ENCODE measurements at places on chromosomes 7 and 10.

DNA sequence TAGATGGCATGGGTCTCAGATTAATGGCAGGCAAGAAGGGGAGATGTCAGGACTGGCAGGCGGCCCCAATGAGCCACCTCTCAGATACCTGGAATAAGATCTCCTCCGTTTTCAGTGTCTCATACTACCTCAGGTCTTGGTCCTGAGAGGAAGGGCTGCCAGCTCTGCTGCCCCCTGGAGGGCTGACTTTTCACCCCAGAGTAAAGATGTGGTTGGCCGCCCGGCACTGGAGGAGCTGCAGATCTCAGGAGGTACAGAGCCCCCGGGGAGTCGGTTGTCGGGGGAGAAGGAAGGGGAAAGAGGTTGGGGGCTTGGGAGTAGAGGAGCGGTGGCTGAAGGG is 642 bp upstream of the COL13A1 start:
- no peak for DNase-seq

DNA sequence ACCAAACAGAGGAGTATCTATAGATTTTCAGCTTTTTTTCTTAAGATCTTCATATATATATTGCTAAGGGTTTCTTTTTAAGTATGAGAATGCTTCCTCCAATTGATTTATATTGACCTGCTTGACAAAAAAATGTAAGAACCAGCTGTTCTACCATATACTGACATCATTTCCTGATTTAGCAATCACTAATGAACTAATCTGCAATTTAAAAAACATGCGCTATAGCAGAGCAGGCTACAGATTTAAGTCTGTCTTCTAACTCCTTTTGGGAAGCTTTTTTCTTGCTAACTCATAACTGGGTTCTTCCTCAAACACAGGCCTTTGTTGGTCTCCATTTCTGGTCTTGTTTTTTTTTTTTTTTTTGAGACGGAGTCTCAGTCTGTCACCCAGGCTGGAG is 33.2 kb downstream of the ABCC2 start:
- no peak for DNase-seq

DNA sequence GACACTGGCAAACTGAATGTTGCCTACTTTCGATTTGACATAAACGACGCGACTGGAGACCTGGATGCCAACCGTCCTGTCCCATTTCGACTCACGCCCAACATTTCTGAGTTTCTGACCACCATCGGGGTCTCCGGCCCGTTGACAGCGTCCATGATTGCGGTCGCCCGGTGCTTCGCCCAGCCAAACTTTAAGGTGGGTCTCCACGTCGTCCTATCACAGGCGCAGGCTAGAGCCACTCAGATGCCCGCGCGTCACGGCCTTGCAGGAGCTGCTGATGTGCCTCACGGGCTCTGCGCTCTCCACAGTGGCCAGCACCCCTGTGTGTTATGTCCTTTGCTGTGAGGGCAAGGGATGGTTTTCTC is 132.6 kb downstream of the SMURF1 start:
- no peak for DNase-seq

DNA sequence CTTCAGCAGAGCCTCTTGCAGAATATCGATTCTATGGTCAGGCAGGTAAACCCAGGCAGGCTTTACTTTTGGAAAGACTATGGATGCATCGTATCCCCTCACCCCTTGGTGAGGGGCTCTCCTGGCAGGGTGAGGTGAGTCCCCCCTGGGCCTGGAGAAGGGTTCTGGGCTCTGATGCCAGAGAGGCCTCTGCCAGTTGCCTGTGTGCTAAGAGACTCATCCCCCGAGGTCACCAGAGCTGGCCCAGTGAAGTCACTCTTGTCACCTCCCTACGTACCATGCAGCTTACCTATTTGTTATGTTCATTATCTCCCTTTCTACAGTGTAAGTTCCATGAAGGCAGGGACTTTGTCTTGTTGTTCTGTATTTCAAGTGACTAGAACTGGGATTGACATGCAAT is 51.3 kb downstream of the TSPAN15 start:
- DNase-seq = no peak

- no peak for DNase-seq
Measured at GRCh38 chr7:109745677-109746410, 1176.2 kb downstream of the DNAJB9 start.

- no peak for DNase-seq
Measured at GRCh38 chr10:111199587-111199986, 122.8 kb downstream of the ADRA2A start.

- DNase-seq = no peak
Measured at GRCh38 chr10:107966826-107967225, 802.3 kb upstream of the SORCS1 start.

GRCh38 chr10:114151486-114151885 is 22.5 kb downstream of the CCDC186 start:
- no peak for DNase-seq

- DNase-seq = no peak
Measured at GRCh38 chr7:92750447-92750839, 85.9 kb downstream of the CDK6 start.

- DNase-seq = no peak
Measured at GRCh38 chr7:146791344-146792285, 675.0 kb downstream of the CNTNAP2 start.

- peak; percentile 51 for DNase-seq
Measured at GRCh38 chr10:102714621-102715455, at the start of gene SFXN2. Gene SFXN2 (plus strand): TSS chr10:102714636. CDS start chr10:102726637, 12,001 bp downstream.
